NCI-H1930 (cell line): ENCODE measurements at places on chromosomes 1 and 21.

DNA sequence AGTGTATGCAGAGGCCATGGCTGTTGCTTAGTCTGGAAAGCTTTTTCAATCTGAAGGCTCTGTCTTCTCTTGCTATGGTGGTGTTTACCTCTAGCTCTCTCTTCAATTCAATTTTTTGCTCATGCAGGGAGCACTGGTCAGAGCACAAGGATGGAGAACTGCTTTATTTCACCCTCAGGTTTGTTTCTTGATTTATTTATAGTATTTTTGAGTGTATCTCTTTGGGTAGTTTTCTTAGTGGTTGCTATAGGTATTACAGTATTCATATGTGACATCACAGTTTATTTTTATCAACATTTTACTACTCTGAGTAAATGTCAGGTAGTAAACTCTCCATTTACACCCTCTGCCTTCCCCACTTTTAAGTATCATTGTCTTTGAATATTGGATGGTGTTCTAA is 147.9 kb downstream of the RASAL2 start:
- no peak for DNase-seq

GRCh38 chr1:94463056-94463764 is 45.0 kb downstream of the ABCD3 start:
- no peak for DNase-seq

DNA sequence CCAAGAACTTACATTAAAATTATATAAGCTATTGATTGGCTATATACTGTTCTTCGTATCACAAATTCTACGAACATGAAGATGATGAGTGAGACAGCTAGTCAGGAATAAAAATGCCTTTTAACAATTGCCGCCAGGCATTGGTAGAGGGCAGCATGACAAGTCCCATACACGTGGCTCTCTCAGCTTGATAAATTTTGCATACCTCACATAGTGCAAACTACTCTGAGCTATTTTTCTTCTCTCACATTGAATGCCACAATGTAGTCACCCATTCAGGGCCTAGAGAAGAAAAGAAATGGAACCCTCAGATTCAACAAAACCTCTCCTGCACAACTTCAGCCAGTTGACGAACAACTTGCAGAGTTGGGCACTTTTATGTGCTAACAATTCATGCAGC is 27.0 kb upstream of the FMO2 start:
- no peak for DNase-seq

GRCh38 chr1:46372431-46372830 is 21.7 kb upstream of the FAAH start:
- no peak for DNase-seq

DNA sequence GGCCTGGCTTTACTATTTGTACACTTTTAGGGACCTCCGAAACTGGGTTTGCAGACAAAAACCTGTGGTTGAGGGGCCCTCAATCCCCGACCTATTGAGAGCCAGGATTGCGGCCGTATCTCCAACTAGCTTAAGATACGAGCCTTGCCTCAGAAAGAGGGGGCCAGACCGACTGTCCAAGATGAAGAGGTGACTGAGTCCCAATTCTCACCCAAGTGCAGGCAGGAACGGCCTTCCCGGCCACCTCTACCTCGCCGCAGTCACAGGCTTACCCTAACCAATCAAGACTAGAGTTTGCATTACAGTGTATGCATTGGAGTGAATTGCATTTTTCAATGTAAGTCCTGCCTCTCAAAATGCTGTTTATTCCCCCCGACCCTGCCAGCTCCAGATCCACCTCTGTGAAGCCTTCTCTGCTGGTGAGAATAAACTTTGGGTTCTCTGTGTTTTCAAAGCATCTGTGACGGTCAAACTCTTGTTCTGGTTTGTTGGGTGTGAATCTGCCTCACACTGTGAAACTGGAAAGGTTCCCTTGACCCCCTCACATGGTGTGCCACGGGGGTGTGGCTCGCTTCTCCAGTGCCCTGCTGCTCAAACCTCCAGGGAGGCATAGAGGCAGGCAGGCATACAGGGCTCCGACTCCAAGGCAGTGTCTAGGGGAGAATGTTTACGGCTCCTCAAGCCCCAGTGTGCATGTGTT is 62.2 kb upstream of the WLS start:
- no peak for DNase-seq

- no peak for DNase-seq
Observed at GRCh38 chr1:244028701-244029100, 22.4 kb upstream of the ZBTB18 start.

DNA sequence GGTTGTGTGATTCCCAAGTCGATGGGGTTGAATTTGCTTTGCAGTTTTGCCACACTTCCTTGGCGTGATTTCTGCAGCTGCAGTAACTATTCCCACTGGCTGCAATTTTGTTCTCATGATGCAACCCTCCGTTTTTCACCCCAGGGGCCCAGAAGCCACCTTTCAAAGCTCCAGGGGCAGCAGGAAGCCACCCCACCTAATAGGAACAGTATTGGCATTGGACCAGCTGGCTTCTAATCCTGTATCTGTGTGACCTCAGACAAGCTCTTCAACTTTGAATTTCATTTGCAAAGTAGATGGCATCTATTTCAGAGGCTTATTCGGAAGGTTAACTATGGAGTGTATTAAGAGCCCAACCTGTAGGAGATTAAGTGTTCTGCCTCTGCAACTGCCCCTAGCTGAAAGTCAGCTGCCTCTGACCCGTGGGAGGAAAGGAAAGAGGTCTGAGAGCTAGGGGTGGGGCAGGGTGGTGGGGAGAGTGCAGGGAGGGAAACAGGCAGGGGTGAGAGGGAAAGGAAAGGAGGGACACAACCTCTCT is 12.6 kb downstream of the C1orf115 start:
- DNase-seq = no peak

- no peak for DNase-seq
Observed at GRCh38 chr1:85584923-85585322, 4.4 kb downstream of the CCN1 start.

DNA sequence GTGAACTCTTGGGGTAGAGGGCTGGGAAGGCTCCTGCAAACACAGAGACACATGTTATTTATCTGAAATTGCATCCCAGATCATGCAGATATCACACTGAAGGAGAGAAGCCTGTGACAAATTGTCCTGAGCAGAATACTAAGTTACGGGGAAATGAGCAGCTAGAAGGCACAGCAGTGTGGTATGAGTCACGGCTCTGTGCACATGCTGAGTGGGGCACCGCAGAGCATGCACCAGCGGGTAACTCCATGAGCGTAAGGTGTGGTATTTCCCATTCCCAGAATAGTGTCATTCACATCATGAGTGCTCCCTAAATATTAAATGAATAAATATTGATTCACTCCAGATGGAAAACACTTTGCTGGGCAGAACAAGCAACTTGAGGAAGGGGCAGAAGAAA is 21.3 kb upstream of the FCRL2 start:
- no peak for DNase-seq

DNA sequence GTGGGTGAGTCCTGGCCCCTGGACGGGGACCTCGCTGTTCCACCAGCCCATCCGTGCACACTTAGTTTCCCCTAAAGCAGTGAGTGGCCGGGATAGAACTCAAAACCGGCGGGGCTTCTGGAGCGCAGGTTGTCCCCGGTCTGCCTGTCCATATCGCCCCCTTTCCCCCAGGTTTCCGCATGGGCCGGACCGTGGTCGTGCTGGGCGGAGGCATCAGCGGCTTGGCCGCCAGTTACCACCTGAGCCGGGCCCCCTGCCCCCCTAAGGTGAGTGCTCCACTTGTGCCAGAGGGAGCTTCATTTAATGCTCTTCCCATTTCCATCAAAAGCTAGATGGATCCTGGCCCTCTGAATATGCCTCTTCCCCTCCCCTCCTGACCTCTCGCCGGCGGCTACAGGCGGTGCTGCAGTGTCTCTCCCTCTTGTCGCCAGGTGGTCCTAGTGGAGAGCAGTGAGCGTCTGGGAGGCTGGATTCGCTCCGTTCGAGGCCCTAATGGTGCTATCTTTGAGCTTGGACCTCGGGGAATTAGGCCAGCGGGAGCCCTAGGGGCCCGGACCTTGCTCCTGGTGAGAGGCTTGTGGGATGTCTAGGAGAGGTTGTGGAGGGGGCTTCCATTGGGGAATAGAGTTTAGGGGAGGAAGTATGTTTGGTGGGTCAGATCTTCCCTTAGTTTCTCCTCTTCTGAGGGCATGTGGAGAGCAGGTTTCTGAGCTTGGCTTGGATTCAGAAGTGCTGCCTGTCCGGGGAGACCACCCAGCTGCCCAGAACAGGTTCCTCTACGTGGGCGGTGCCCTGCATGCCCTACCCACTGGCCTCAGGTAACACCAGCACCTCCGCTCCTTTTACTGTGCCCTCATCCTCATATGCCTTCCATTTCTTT is 683 bp downstream of the PPOX start:
- DNase-seq = no peak

DNA sequence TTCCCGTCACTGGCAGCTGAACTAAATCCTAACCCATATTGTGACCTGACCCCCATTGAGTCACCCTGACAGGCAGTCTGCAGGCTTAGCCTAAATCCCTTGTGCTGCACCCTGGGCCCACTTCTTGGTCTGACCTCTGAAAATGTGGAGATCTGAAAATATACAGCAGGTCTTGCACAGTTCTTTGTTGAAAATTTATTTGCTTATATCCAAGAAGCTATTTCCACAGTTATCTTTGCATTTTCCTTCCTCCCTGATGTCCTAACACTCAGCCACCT is 87.1 kb downstream of the BCAR3 start:
- DNase-seq = no peak

DNA sequence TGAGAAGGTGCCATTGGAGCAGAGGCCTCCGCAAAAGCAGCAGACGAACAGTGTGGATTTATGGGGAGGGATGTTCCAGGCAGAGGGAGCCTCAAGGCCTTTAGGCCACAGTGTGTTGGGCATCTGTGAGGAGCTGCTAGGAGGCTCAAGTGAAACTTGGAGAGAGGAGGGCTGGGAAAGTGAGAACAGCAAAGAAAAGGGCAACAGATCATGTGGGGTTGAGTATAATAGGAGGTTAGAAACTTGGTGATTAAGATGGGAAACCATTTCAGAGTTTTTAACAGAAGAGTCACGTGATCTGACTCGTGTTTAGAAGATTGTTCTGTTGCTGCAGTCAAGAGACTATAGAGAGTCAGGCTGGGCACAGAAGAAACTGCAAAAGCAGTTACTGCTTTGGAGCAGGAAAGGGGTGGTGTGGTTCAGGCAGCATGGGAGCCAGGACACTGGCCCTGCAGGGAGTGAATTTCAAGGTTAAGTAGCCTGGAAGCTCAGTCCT is 277.0 kb downstream of the DISC1 start:
- DNase-seq = no peak

DNA sequence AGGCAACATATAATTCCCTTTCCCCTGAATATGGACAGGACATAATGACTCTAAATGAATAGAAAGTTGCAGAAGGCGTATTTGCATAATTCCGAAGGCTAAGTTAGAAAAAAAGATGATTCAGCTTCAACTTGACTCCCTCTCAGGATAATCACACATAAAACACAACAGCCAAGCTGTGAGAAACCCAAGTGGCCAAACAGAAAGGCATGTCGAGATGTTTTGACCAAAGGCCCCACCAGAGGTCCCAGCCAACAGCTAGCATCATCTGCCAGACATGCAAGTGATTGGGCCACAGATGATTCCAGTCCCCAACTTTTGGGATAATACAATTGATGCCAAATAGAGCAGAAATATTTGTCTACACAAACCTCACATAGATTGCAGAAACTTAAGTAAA is 444.9 kb downstream of the LTN1 start:
- DNase-seq = no peak

DNA sequence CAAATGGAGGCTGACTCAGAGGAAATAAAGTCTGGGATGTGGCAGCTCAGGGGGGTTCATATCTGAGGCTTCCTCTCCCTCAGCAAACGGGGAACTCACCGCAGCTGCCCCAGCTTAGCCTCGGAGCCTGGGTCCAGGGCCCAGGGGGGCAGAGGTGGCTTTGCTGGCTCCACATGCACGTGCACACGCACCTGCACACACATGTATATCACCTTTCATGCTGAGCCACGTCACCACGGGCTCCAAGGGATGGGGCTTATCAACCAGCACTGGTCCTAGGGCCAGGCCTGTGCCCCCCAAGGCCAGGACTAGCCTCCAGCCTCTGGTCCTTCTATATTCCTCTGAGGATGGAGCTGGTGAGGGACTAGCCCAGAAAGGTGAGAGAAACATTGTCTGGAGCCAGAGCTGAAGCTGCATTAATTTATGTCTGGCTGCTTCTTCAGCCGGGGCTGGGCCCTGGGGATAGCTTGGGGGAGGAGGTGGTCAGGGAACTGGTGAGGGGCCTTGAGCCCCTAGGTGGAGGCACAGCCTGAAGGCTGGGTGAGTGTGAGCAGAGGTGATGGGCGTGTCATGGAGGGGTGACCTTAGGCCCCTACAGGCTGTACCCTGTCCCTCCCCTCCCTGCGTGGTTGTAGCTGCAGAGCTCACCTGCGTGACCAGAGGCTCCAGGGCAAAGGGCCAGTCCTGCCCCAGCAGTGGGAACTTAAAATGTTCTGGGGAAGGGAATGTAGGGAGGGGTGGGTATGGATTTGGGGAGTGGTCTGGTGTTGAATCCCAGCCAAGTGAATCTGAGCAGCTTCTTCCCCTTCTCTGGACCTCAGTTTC is 520.8 kb downstream of the PTPRU start:
- no peak for DNase-seq

DNA sequence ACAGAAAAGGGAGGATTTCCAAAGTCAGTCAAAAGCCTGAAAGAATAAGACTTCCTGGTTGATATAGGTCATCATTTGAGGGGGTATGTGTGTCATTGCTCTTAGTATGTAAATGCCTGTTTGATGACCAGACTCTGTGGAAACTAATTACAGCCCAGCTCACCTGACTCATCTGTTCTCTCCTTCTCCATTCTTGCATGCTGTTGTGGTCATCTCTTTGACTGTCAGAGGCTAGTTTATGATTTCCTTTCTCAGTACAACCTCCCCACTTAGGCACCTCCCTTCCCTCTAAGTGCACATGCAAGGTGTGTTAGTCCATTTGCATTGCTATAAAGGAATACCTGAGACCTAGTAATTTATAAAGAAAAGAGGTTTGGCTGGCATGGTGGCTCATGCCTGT is 2.4 kb upstream of the C1orf116 start:
- no peak for DNase-seq

DNA sequence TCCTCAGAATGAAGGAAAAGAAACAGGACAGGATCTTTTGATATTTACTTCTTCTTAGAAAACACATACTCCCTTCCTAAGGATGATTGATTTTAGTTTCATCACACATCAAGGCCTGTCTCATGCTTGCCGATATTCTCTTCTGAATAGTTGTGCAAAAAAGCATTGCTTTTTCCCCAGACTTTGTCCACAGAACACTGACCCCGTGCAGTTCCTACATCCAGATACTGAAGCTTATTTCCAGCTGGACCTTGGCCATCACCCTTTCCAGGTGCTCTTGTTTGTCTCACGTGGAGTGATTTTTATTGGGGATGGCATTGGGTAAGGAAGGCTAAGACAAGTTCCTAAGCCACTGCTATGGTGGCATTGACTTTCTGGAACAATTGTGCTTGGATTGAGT is 197.3 kb upstream of the HOOK1 start:
- no peak for DNase-seq
